ENCODE measurements at places on chromosomes 7 and 10. TPM values are rescaled to one million over a fixed set of nuclear protein-coding genes. Genes with fewer than 3 reads are reported as not detected.

The TMEM139 gene
- polyA plus RNA-seq: 23.5 TPM

The IDI2 gene
- polyA plus RNA-seq: 0.19 TPM

GRCh38 chr10:96656198-96656577 lies 64.1 kb downstream of the PIK3AP1 start:
- DNase-seq: no peak

GRCh38 chr7:50651271-50651989 lies 86.2 kb upstream of the DDC start:
- DNase-seq: no peak

DNA sequence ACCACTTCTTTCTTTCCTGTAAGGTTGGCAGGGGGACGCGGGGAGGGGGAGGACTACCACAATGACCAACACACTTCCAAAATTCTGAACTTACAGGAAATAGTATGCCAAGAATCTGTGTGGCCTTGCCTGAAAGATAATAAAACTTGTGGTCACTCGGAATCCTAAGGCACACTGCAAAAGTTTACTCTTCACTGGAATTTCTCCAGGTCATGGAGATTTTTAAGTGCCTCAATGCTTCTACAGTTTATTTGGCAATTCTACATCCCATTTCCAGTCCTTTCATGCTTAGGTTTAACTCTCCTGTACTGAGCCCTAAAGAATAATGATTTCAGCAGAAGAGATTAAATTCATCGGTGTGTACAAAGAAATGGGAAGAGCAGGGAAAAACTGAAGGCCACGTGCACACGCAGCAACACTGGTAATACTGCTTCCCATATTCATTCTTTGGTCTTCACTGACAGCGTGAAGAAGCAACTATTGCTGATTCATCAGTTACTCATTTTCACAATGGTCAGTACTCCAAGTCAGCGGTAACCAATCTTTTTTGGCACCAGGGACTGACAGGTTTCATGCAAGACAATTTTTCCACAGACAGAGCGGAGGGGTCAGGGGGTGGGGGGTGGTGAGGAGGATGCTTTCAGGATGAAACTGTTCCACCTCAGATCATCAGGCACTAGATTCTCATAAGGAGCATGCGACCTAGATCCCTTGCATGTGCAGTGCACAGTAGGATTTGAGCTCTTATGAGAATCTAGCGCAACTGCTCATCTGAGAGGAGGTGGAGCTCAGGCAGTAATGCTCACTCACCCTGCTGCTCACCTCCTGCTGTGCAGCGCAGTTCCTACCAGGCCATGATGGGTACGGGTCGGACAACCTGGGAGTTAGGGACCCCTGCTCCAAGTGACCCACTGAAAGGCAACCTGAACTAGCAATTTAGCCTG lies 9.8 kb downstream of the LARP4B start:
- no peak for DNase-seq

- peak; percentile 10 for DNase-seq
Observed at GRCh38 chr10:133127291-133128125, 32.5 kb upstream of the KNDC1 start.

DNA sequence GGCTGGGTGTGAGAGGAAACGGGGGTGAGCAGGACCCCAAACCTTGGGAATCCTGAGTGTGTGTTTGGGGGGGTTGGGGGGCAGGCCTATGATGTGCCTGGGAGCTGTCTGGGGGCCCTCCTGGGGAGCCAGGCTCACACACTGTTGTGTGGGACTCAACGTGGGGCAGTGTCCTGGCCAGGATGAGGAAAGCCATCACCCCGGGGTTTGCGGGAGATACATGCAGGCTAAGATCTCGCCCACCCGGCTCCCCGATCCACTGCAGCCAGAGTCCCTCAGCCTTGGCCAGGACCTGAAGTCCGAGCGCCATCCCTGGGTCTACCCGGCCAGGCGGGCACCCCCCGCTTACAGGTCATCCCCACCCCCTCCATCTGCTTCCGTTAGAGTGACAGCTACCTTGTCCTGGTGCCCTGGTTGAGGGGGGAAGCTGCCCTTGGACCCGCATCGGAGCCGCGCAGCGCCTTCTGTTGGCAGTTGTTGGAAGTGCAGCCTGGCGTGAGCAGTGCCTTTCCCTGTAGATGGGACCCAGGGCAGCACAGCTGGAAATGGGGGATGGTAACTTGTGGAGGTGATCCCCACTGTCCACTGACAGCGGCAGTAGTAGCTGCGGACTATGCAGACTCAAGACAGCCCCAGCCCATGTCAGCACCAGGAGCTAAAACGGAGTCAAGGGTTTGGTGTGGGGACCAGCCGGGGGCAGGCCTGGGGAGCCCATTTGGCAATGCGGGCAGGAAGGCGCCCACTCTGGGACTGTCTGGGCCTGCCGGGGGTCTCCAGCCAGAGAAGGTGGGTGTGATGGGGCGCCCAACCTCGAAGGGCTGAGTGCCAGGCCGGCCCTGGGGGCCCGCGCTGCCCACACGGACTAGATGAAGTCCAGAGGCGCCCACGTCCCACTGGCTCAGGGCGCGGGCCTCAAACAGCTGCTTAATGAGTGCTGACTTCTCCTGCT lies 885.6 kb upstream of the ZNF722 start:
- no peak for DNase-seq

DNA sequence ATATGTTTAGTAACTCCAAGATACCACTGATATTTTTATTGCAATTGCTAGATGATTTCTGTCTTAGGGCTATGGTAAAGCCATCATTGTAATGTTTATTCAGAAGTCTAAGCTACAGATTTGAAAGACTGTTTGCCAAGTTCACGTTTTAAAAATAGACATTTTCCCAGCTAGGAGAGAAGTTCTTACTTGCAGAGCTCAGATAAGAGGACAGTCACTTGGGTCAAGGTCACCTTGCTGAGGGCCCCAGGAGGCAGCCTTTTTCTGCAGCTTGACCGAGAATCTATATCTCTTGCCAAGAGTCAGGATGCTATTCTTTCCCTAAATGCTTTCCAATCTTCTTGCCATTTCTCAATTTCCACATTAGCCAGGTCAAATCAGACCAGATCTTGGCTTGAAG lies 1011.2 kb downstream of the KCNMA1 start:
- DNase-seq: peak; percentile 64

DNA sequence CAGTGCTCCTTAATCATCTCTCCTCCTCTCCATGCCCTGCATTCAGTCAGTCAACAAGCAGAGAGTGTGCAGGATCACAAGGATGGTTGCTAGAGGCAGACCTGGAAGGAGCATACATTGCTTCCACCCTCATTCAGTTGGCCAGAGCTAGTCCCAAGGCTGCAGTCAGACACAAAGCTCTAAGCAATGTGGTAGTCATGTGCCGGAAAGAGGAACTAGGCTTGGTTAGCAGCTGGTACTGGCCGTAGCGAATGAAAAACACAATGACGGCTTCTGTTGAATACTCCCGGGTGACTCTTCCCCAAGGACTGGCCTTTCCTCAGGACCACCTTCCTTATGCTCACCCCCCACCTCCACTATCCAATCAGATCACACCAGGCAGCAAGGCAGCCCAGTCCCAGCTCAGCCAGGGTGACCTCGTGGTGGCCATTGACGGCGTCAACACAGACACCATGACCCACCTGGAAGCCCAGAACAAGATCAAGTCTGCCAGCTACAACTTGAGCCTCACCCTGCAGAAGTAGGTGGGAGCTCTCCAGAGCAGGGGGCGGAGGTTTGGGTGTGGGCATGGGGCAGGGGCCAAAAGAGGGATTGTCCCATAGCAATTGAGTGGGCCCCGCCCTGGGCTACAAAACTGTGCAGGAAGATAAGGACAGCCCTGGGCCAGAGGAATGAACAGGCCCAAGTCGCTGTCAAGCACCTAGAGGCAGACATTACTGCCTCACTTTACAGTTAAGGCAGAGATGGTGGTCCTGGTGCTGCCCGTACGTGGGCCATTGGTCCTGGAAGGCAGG lies 10.9 kb downstream of the LDB3 start:
- DNase-seq: no peak

All from heart left ventricle (tissue), 16 donors.